GF-D8 (cell line): ENCODE measurements at places on chromosomes 1 and 21.

DNA sequence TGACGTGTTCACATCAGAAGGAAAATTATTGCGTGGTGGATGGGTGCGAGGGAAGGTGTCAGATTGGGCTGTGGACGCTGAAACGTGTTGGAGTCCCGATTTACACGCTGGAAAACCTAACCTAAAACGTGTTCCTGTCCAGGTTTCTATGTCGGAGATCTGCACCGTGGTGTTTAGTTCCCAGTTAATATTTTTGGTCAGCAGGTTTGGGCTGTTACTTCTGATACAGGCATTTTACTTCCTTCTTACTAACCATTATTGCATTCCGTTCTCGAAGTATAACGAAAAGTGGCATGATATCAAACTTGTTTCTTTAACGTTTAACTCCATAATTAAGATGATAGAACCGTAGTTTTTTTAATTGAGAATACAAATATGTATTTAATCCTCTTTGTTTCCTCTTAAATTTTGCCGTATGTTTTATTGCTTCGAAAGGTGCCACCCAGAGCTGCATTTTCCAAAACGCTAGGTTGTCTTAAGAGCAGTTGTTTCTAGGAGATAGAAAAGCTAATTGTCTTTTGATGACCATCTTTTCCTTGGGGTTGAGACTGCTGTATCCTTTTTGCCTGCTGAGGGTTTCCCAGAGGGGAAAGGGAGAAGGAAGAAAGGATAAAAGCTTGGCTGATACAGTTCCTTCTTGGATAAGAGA lies 1.3 kb downstream of the ADARB1 start:
- DNase-seq, result no peak

DNA sequence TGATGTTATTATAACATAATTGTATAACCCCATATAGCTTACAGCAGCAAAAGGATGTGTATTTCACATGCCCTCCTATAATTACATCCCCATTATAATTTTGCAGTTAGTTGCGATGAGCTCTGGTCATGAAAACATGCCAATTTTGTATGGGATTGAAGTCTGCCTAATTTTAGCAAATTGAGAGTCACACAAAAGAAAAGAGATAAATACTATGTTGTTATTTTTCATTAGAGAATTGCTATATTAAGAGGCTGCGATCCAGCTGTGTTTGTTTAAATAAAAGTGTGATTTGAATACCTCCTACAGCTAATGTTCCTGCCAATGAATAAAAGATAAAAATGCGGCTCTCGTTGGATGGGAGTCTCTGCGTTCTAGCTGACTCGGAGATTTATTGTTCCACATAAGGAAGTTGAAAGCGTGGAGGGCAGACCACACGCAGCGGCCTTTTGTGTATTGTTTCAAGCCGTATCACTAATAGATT lies 461.0 kb upstream of the NFIA start:
- no peak for DNase-seq

GRCh38 chr1:152502496-152503180 lies 8.0 kb upstream of the LCE5A start:
- no peak for DNase-seq

DNA sequence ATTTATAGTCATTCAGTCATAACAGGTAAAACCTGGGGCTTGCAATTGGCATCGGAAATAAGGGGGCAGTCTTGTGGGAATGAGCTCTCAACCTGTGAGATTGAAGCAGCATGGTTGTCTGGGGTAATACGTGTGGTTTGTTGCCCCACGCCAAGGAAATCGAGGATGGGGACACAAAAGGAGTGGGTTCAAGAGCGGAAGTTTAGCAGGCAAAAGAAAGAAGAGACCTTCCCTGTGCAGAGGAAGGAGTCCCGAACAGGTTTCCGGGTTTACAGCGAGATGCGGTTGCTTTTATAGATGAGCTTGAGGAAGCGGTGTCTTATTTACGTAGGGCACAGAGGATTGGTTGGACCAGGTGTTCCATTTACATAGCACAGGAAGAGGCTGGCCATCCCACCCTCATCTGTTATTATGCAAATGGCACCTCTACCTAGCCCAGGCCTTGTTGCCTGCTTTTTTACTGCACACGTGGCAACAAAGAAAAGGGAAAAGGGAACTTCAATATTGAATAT lies 37.3 kb downstream of the IFNAR1 start:
- DNase-seq, result peak; percentile 99

- no peak for DNase-seq
Measured at GRCh38 chr1:89069951-89070350, 4.9 kb upstream of the GBP1 start.

DNA sequence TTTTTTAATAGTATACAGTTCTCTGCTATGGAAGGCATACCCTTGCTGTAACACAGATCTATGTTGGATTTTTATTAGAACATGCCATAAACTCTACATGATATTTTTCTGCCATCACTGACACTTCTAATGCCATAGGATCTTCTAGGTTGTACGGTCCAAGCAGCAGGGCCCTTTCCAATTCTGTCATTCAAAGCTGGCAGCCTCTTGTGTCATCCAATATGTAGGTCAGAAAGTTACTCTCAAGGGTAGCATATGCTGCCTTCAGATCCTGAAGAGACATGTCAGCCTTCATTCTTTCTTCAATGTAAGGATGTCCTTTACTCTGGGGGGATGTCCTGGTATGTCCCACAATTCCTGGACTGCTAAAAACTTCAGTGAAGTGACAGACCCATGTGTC lies 629.2 kb upstream of the USP24 start:
- DNase-seq, result no peak
